ENCODE measurements at places on chromosomes 2 and 18.

GRCh38 chr2:180367815-180368214 lies 360.7 kb upstream of the CWC22 start:
- DNase-seq, result no peak

DNA sequence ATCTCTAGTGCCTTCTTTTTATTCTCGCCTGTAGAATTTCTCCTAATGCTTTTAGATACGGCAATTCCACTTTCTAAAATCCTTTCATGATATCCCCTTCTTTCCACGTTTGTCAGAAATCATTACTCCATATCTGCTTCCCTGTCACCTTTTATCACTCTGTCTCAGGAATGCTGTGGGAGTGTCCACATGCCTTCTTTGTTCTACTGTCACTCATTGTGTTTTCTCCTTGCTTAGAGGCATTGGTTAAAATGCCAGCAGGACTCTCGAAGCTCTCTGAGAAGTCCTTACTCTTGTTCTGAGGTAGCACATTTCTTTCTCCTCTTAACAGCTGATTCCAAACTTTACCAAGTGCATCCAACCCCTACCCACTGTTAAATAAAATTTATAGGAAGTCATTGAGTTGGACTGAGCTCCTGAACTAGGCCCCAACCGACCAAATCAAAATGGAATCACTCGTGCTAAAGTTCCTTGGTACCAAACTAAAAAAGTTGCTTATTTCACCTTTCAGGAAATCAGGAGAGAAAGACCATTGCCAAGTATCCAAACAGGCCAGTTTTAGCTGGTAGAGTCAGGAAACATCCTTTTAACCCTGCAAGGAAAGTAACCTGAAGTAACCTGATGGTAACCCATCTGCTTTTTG lies 10.6 kb upstream of the GALNT5 start:
- no peak for DNase-seq

- DNase-seq, result no peak
Measured at GRCh38 chr2:239735131-239735828, 289.9 kb downstream of the NDUFA10 start.

- DNase-seq, result no peak
Measured at GRCh38 chr18:38444971-38445803, 879.6 kb upstream of the CELF4 start.

DNA sequence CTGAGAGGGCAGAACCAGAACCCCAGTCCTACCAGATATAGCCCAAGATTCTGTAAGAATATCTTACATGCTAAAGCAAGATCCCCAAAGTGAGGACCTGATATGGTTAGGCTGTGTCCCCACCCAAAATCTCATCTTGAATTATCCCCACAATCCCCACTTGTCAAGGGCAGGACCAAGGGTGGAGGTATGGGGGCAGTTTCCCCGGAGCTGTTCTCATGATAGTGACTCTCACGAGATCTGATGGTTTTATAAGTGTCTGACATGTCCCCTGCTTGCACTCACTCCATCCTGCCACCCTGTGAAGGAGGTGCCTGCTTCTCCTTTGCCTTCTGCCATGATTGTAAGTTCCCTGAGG lies 19.9 kb downstream of the TTC32 start:
- no peak for DNase-seq

GRCh38 chr2:65916177-65916576 lies 483.8 kb upstream of the SPRED2 start:
- no peak for DNase-seq

- DNase-seq, result no peak
Measured at GRCh38 chr2:182920631-182921056, 54.2 kb upstream of the FRZB start.

DNA sequence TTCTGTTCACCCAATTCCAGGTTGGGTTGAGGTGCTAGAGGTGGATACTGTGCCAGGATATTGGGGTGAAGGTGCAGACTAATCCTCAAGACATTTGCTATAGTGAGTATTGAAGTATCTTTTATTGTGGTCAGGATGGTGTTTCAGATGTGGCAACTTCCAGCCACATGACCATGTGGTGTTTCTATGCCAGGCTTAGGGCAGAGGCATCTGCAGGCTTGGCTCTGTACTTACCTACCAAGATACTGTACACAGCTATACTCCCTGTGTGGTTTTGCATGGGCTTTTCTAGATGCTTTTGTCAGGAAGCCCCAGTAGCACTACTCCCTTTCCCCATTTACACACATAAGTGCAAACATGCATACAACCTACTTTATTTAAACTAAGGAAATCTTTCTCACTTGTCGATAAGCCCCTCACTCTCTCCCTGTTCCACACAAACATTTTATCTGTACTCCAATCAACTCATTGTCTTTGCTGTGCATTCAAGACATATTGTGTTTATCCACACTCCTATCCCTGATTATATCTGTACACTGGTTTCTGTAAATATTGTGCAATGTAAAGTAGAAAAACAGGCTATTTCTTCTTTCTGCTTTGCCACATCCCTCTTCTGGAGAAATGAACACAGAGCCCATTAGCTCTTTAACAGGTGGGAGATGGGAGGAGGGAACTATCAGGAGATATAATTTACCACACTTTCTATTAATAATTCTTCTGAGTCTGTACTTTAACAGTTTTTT lies 12.3 kb downstream of the ARL6IP6 start:
- no peak for DNase-seq

GRCh38 chr2:88097192-88097591 lies 29.6 kb downstream of the SMYD1 start:
- no peak for DNase-seq
